Frontal cortex (tissue), 4 donors: ENCODE measurements at places on chromosomes 13 and 19. TPM values are rescaled to one million over a fixed set of nuclear protein-coding genes. Genes with fewer than 3 reads are reported as not detected.
A peak's percentile ranks its signal among the peaks of the same experiment; 100 is the strongest.

Gene ZNF211
- 27.3 TPM for total RNA-seq

Gene PRMT1
- total RNA-seq = 248 TPM

Gene TBCB
- total RNA-seq = 496 TPM

Gene PALM3
- 3.3 TPM for total RNA-seq

Gene CGB1
- not detected for total RNA-seq

Gene TM9SF2
- total RNA-seq = 141 TPM

Gene ELSPBP1
- total RNA-seq = not detected

Gene PSG7
- not detected for total RNA-seq

Gene WIZ
- 10.6 TPM for total RNA-seq

Gene SYDE1
- total RNA-seq = 1.2 TPM

Gene KASH5
- not detected for total RNA-seq

GRCh38 chr19:45164577-45165335 lies 4.0 kb upstream of the NKPD1 start:
- no peak for DNase-seq

DNA sequence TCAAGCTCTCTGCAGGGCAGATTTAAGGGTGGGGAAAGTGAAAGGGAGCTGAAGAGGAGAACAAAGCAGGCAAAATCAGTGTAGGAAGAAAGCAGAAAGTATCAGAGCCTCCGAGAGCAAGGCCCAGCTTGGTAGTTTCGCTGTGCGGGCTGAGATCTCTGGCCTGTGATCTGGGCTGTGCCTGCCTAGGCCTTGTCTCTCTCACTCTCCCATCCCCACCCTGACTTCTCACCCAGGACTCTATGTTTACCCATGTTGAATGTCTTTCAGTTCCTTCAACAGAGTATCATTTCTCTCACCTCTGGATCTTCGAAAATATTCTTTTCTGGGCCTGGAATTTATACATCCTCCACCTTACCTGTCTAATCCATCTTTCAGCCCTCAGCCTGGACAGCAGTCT lies 391.3 kb downstream of the FOXO1 start:
- no peak for DNase-seq

DNA sequence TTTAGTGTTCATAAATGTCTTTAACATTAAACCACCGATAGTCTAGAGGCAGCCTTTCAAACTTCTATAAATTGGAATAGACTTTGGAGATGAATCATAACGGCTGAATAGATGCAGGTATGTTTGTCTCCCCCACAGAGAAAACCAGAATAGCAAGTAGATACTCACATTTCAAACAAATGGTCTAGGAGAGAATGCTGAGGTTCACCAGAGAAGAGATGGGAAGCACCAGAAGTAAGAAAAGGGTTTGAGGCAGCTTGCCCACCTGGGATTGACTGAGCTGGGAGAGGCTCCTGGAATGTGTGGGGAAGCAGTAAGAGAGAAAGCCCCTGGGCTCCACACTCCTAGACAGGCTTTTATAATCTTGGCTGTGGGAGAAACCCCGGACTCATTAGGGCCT lies 6.4 kb downstream of the IGFL3 start:
- DNase-seq = no peak

DNA sequence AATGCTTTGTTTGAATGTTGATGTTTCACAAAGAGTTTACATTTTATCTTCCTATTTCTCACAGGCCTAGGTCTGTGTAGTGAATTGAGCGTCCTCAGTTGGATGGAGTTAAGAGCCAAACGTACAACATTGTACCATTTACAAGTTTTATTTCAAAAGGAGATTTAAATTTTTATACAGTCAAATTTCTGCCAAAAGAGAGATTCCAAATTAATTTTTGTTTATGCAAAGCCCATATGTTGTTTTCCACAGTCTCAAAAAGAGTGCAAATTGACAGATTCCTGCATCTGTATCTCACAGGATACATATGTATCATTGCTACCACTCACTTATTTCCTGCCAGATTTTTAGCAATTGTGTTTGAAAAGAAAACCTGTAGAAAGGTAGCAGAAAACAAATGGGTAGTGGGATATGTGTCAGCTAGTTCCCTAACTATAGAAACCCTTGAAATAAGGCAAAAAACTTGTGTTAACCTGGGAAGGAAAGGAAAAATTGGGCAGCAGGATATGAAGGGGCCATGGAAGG lies 46.1 kb downstream of the DGKH start:
- DNase-seq = no peak

DNA sequence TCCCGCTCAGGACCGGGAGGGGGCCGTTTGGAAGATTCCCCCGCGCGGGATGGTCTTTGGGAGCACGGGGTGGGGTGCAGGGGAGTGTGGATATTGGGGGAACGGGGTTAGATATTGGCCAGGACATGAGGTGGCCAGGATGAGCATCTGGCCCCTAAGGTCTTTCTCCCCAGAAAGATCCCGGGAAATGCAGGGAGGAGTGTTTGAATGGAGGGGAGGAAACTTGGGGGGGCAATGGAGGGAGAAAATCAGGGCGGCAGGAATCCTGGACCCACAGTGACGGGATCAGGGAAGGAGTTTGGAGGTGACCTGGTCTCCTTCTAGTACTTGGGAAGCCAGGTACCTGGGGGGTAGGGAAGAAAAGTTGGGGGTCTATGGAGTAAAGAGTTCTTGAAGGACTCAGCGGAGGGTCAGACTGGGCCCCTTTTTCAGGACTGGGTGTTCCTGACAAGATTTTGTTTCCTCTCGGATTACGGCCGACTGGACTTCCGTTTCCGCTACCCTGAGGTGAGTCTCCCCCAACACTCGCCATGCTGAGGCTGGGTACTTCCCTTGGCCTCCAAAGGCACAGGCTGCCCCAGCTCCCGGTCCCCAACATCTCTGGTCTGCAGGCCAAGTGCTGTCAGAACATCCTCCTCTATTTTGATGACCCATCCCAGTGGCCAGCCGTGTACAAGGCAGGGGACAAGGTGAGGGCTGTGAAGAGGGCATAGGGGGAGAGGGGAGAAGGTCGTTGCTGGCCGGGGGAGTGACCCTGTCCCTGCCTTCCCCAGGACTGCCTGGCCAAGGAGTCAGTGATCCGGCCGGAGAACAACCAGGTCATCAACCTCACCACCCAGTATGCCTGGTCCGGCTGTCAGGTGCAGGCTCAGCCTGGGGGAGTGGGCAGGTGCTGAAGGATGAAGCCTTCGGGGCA lies 989 bp downstream of the TMEM145 start:
- DNase-seq = no peak

- no peak for DNase-seq
Measured at GRCh38 chr13:46392967-46393366, 5.9 kb upstream of the RUBCNL start.

GRCh38 chr19:45191375-45191774 lies 12.8 kb downstream of the BLOC1S3 start:
- DNase-seq = no peak

- DNase-seq = no peak
Measured at GRCh38 chr13:26500618-26501320, 56.7 kb upstream of the WASF3 start.

- DNase-seq = no peak
Measured at GRCh38 chr19:3768015-3768747, 3.8 kb downstream of the RAX2 start.

DNA sequence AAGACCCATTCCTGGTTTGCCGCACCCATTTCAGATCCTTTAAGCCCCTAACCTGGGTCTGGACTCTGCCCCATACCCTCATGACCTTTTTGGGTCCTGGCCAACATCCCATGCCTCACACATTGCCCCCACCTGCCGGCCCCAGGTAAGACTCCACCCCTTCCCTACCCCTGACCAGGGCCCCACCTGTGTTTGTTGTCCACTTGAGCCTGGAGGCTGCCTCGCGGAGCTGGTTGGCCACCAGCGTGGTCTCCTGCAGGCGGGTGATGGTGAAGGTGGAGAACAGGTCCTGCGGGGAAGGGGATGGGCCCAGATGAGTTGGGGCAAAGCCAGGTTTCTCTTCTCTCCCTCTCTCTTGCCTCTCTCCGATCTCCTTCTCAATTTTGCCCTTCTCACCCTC lies 19.5 kb downstream of the MAN2B1 start:
- DNase-seq = peak; percentile 12

DNA sequence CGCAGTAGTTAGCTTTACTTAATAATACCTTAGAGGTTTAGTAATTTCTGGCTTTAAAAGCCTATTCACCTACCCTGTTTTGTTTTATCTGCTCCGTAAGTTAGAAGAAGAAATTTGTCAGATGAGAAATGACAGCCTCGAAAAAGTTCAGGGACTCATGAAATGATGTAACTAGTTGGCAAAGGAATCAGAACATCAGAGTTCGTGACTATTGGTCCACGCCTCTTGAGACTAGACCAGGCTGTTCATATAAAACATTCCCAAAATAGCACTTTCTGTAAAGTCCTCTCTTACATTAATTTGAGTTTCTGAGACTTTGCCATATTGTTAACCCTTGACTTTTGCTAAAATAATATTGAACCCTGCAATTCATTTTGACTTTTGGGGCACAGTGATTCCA lies 92.0 kb downstream of the HS6ST3 start:
- no peak for DNase-seq

DNA sequence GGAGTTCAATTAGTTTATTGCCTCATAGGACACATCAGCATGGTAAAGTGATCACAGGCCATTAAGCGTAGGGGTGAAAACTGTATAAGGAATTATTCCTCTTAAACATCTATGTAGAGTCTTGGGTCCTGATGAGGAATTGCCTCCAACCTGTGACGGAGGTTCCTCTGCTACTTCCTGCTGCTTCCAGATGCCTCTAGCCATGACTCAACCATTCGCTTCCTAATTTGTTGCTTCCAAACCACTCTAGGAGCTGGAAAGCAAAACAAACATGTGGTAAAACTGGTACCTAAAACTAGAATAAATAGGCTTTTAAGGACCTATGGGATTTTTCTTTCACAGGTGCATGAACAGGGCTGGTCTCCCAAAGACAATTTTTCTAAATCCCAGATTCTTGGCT lies 253.8 kb downstream of the KLF12 start:
- no peak for DNase-seq

GRCh38 chr19:7681340-7682174 lies 924 bp downstream of the TRAPPC5 start:
- peak; percentile 80 for DNase-seq

- no peak for DNase-seq
Measured at GRCh38 chr13:74103970-74104555, 30.1 kb downstream of the KLF12 start.

DNA sequence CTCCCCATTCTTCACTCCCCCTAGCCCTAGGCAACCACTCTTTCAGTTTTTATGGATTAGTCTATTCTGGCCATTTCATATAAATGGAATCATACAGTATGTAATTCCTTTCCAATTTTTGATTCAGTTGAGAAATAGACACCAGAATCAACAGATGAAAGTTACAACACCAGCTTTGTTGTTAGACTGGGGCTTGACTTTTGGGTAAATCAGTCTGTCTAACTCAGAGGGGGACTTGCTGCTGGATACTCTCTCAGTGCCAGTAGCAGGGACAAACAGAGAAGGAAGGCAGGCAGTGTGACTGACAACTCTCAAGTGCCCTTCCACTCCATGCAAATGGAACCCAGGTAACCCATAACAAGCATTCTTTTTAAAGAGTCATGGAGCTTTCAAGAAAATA lies 40.7 kb downstream of the CDADC1 start:
- DNase-seq = no peak

DNA sequence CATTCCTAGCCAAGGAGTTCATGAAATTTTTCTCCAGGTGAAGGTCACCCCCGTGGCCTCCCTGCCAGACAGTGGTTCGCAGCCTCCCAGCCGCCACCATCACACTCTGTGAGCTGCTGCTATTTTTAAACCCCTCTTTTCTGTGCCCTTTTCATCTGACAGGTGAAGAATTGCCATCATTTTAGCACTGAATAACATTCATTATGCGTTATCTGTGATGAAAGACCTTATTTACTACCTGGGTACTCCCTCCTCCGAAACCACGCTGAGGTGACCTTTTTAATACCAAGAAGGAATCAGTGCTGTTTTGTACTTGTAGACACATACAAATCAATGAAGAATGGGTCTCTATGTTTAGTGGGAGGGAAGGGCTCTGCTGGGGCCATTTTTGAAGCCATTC lies 148.9 kb upstream of the GPR12 start:
- DNase-seq = no peak

- DNase-seq = no peak
Measured at GRCh38 chr19:19179548-19180441, 9.7 kb upstream of the MEF2B start.

DNA sequence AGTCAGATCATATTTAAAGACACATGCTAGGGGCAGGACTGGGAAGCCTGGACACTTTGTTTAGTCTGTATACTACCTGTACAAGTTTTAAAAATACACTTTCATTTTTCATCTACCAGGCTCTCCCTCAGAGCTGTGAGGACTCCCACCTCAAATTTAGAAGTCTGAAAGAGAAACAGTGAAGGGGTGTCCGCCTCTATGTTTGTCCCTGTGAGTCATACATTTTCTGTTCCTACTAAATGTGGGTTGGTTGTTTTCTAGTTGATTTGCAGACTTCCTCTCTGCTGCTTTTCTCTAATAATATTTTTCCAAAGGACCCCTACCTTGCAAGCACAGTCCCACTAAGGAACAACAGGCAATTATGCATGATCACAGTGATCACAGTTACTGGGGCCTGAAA lies 110.5 kb downstream of the ENOX1 start:
- DNase-seq = no peak

DNA sequence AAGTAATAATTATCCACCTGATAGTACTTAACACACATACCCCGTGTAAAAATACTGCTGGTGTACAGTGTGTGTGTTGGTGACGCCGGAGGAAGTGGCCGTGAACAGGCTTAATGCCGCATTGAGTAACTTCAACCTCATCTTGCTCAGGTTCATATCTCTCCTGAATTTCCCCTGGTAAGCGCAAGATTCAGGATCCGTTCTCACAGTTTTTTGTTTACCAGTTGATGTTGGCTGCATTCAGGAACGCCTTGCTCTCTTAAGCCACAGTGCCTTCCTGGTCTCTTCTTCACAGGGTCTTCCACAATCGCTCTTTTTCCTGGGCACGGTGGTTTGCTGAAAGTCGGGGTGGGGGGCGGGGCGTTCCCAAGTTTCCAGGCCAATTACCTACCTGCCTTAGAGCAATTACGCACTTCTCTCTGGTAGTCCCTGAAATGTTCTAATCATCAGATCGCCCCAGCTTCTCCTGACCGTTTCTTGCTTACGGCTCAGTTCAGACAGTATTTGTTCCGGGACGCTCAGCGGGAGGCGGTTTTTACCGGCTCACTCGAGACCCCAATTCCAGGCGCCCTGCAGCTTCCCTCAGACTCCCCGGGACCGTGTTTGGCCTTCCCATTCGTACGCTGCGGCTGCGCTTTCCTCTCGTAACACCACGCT lies 706 bp upstream of the DNAJC3 start:
- DNase-seq = peak; percentile 31

- DNase-seq = no peak
Measured at GRCh38 chr19:41189425-41190065, 3.5 kb upstream of the CYP2S1 start.

DNA sequence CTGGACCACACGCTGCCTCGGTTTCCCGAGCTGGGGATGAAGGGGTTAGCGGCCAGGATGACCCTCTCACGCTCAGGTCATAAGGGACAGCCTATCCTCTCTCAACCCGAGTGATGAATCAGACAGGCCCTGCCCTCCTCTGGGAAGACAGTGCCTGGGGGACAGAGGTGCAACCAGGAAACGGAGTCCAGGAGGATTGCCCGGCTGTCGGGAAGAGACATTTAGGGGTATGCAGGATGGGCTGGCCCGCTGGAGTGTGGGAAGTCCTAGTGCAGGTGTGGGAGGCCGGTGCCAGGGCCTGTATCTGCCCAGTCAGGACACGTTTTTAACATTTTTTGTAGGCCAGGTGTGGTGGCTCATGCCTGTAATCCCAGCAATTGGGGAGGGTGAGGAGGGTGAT lies 8.3 kb downstream of the LSM7 start:
- no peak for DNase-seq
